Activated CD4-positive, alpha-beta T cell treated with anti-CD3 and anti-CD28 coated beads, Interleukin-10, Interleukin-2, amounts not matched to agents 100 ng/mL and 50 ng/mL, durations not matched to agents 16 hours and 8 hours (primary cell): ENCODE measurements at places on chromosomes 11 and 22.

DNA sequence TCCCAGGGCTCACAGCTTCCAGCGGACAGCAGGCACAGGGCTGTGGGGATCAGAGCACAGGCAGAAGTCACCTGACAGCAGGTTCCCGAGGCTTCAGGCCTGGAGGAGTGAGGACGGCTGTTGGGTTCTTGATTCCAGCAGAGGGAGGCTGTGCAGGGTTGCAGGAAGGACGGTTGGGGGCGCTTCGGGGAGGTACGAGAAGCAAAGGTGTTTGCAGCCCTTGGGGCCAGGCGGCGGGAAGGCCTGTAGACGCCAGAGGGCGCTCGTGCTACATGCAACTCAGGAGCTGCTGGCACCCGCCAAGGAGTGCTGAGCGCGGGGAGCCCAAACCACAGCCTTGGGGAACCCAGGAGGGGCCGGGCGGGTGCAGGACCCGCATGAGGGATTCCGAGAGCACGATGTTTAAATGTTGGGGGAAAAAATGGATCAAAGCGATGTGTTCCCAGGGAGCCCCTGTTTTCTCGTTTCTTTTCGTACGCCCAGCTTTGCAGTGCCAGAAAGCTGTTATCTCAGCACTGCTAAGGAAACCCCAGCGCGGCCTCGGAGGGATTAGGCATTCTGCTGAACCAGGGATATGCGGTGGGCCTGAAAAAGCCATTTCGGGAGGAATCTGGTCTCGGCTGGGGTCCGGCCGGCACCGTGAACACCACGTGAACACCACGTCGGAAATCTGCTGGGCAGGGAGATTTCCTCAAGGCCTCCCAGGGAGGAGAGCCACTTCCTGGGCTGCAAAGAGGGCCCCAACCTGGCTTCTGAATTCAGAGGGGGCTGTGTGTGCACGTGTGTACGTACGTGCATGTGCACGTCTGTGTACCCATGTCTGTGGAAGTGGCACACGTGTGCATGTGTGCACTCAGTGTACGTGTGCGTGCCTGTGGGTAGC is 88.1 kb downstream of the KCNQ1 start:
- peak; percentile 94 for DNase-seq

GRCh38 chr11:47028195-47029093 is 91.9 kb downstream of the CSTPP1 start:
- no peak for DNase-seq

GRCh38 chr11:2097356-2097997 is 41.7 kb downstream of the IGF2 start:
- DNase-seq = no peak

DNA sequence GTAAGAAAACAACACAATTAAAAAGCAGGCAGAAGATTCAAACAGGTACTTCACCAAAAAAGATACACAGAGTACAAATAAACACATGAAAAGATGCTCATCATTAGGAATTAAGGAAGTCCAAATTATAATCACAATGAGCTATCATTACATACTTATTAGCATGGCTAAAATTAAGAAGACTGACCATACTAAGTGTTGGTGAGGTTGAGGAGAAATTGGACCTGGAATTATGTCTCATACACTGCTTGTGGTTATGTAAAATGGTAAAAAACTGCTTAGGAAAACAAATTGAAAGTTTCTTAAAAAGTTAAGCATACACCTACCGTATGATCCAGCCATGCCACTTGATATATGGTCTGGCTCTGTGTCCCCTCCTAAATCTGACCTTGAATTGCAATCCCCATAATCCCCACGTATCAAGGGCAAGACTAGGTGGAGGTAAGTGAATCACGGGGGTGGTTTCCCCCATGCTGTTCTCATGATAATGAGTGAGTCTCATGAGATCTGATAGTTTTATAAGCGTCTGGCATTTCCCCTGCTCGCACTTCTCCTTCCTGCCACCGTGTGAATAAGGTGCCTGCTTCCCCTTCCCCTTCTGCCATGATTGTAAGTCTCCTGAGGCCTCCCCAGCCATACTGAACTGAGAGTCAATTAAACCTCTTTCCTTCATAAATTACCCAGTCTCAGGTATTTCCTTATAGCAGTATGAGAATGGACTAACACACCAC is 4.8 kb downstream of the SAAL1 start:
- DNase-seq = no peak

DNA sequence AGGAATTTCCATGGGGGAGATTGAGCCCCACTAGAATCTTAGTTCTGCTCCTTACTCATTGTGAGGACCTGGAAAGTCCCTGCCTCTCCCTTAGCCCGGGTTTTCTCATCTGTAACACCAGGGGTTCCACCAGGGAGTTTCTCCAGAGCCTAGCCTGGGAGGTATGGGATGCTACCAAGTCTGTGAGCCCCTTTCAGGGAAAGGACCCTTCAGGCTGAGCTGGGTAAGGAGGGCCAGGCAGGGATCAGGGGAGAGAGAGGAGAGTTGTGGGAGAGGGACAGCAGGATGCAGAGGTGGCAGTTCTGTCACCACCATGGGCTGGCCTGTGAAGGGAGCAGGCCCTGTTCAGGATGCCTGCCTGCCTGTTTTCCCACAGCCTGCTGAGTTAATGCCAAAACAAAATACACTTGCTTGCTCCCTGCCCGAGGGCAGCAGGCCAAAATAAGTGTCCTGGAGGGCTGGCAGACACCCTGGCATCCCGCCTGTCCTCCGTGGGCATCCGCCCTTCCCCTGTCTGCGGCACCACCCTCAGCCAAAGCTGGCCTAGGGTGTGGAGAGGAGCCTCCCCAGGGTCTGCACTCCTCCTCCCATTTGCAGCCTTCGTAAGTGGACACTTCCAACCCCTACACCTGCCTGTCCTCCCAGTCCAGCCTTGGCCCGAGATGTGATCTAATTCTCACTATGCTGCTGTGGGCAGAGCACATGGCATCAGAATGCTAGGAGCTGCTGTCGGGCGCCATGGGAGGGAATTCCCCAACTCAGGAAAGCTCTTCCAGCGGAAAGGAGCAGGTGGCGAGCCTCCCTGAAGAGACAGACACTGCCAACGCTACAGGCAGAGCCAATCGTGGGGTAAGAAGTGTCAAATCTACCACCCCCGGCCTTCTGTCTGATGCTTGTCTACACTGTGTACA is 5.9 kb upstream of the FCHSD2 start:
- DNase-seq = no peak

DNA sequence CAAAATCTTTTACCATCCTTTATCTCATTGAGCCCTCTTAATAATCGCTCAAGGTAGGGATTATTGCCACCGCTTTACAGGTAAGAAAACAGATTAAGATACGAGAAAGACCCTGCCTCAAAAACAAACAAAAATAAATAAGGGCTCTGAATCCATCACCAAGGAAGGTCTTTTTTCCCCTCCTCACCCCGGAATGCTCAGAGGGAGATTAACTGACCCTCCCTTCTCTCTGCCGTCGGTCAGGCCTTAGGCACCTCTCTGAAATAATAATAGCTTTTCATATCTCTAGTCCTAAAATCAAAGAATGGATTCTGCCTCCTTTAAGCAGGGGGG is 620 bp upstream of the ATG2A start:
- DNase-seq = no peak

DNA sequence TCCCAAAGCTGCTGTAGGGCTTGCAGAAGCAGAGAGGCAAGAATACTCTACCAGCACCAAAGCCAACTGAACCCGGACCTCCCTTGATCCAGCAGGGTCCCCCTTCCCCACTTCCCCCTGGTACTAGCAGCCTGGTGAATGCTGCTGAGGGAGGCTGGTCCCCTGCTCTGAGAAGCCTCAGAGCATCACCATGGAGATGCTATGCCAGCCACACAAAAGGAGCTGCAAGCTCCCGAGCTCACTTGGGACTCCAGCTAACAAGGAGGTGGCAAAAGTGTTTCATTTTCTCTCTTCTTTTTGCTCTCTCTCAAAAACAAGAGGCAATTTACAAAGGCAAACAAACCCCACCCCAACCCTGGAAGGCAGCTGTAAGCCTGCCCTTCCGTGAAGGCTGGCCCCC is 509.8 kb downstream of the BUD13 start:
- DNase-seq = no peak

DNA sequence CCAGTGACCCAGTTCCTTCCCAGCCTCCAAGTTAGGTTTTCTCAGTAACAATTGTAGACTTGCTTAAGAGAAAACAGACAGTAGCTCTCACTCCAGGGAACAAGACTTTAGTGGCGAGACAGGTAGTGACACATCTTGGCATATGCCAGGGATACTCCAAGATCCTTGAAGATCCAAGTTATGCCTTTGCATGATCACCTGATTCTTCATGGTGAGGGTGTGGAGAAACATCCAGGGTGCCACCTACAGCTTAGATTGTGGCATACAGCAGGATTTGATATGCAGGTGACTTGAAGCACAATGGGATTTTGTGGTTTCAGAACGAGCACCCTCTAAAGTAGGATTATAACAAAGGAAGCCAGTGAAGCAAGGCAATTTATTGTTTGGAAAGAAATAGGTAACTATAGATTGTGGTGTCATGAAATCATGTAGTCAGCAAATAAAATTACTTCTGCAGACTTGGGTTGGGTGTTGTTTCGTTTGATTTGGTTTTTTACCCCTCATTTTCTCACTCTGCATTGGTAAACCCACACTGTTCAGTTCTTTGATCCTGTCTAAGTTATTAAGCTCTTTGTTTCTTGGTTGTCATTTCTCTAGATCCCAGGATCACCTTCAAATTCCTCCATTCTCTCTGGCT is 9.2 kb downstream of the POU2AF3 start:
- no peak for DNase-seq

- no peak for DNase-seq
Measured at GRCh38 chr11:36130401-36130800, 158.8 kb downstream of the COMMD9 start.

DNA sequence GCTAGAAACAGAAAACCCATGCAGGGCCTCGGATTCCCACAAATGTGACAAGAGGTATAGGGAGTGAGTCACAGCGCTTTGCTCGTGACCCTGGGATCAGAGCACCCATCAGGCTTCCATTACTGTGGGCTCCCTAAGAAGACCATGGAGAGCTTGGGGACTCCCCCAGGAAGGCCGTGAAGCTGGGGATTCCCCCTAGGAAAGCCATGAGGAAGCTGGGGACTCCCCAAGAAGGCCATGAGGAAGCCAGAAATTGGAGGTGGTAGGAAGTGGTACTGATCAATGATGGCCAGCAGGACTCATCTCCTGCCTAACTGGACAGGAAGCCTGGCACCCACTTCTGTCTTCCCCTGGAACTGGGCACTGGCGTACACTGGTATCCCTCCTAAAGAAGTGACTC is 10.1 kb upstream of the DCPS start:
- peak; percentile 8 for DNase-seq

GRCh38 chr22:17172029-17172833 is 13.2 kb upstream of the HDHD5 start:
- no peak for DNase-seq

- DNase-seq = peak; percentile 37
Measured at GRCh38 chr11:126329644-126330211, 25.8 kb upstream of the ST3GAL4 start.

GRCh38 chr11:128039140-128040021 is 548.0 kb downstream of the ETS1 start:
- DNase-seq = peak; percentile 93

DNA sequence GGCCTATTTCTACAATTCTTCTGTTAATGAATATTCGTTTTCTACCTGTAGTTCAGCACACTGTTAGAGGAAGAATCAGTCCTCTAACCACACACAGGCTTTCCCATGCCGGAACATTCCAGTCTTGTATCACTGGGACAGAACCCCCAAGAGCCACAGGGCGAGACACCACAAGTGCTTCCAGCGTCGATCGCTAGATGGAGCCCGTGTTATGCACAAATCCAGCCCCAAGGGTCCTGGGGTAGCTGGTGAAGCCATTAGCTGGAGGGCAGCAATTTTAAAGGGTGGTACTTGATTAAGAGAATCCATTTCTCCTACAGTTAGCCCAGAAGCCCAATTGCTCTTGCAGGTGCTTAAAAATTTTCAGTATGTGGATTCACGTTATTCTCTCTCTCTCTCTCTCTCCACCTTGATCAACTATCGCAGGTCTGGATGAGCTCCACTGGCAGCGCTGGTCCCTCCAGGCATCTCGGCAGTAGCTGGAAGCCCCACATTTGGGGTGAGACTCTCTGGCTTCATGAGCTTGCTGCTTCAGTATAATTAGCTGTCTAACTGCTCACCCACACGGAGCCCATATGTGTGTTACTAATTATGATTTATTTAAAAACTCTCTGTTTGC is 148.2 kb upstream of the SNX19 start:
- peak; percentile 47 for DNase-seq

DNA sequence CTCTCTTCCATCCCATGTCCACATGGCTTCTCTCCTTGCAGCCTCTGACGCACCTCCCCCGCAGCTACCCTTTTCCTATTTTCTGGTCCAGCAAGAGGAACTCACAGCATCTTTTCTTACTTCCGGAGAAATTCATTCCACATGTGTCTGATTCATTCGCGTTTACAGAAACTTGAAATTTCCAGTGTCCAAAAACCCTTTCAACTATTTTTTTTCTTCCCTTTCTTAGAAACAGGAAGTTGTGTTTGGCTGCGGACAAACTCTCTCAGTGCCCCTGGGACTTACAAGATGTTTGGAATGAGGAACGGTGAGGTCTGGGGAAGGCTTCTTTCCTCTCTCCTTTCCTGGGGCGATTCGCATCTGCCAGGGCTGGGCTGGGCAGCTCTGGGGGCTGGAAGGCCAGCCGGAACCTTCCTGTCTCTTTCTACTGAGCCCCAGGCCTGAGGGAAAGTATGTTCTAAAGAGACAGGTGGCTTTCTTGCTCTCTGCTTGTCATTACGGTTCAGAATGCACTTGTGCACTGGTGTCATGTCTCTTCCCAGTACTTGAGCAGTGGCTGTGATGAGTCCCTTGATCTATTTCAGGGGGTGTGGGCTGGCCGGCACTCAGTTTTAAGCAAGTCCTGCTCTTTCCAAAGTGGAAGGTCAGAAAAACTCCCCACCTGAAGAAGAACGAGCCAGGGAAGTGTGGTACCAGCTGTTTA is 27.5 kb downstream of the ADAMTS8 start:
- DNase-seq = peak; percentile 6
